ENCODE measurements at places on chromosomes 7 and 10. TPM values are rescaled to one million over a fixed set of nuclear protein-coding genes. Genes with fewer than 3 reads are reported as not detected.

DNA sequence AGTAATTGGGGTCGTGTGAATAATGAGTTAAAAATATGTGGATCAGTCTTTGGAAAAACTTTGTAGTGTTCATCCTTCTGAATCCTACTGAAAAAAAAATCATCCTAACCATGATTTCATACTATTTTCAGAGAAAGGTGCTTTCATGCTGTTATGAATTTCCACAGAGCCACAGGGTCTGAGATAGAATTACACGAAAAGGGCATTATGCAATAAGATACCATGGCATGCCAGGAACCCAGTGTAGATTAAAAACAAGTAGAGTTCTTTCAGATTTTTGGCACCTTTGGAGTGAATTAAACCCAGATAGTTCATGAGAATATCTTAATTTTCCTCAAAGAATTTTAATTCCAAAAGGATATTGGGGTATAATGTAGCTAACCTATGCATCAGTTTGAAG lies 47.5 kb upstream of the AGMO start:
- DNase-seq = no peak

DNA sequence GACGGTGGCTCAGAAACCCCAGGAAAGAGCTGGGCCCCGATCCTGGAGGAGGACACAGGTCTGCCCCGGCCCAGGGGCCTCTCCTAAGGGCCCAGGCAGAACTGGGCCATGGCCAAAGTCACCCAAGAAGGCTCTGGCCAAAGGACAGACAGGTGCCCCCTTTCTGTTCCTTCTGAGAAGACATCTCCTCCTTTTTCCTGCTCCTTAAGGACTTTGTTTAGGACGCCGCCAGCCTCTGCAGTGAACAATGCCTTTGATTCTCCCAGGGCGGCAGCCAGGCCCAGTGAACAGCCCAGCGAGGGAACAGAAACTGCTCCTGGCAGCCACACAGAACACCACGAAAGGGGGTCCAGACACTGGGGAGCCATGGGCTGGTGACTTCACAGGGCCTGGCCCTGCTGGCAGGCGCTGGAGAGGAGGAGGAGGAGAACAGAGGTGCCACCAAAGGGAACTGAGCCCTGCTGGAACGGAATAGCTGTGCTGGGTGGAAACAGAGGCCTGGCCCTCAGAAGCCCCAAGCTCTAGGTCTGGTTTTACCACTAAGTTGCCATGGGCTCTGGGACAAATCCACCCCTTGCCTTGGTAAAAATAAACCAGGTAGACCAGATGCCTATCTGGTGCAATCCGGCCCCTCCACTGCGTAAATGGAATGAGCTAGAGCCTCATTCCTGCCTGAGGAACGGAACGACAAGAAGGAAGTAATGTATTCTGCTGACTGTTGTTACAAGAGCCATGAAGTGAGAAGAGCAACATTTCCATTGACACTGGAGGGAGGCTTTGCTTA lies 163.3 kb upstream of the RHEB start:
- DNase-seq = no peak

The AEBP1 gene
- total RNA-seq = not detected

The CDC14C gene
- not detected for total RNA-seq

The FOXI2 gene
- total RNA-seq = not detected
